ENCODE measurements at places on chromosomes 2 and 18.

DNA sequence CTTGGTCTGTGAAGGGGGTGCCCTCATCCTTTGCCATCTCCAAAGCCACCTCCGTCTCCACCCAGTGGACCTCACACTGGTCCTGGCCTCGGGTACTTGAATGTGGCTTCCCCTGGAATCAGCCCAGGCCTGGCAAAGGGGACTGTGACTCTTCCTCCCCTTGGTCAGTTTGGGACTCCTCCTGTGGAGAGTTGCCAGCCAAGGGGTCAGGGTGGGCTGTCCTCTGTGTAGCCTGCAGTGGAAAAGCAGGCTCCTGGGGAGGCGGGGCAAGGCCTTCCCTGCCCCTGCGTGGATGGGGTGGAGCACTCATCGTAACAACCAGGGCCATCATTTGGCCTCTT is 59.8 kb downstream of the INHBB start:
- H3K36me3 ChIP-seq, result no peaks in the 10 kb centered on the region
- no peak overlapping the region for H3K4me3 ChIP-seq
- DNase-seq, result no peak
- H3K4me1 ChIP-seq, result no peaks in the 10 kb centered on the region

- no peaks in the 10 kb centered on the region for H3K36me3 ChIP-seq
- no peaks in the 10 kb centered on the region for H3K27me3 ChIP-seq
- H3K27ac ChIP-seq, result no peak overlapping the region
- DNase-seq, result no peak
- no peaks in the 10 kb centered on the region for H3K4me1 ChIP-seq
- H3K4me3 ChIP-seq, result no peak overlapping the region
Observed at GRCh38 chr2:132599556-132599955, 70.4 kb downstream of the LYPD1 start.

DNA sequence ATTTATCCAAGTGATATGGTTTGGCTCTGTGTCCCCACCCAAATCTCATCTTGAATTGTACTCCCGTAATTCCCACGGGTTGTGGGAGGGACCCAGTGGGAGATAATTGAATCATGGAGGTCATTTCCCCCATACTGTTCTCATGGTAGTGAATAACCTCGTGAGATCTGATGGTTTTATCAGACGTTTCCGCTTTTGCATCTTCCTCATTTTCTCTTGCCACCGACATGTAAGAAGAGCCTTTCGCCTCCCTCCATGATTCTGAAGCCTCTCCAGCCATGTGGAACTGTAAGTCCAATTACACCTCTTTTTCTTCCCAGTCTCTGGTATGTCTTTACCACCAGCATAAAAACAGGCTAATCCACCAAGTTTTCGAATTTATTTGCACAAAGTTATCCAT is 20.3 kb upstream of the CHST10 start:
- H3K4me3 ChIP-seq, result no peak overlapping the region
- H3K4me1 ChIP-seq, result no peaks in the 10 kb centered on the region
- H3K27ac ChIP-seq, result no peak overlapping the region
- no peak for DNase-seq
- peaks cover 11% of the 10 kb centered on the region for H3K27me3 ChIP-seq

DNA sequence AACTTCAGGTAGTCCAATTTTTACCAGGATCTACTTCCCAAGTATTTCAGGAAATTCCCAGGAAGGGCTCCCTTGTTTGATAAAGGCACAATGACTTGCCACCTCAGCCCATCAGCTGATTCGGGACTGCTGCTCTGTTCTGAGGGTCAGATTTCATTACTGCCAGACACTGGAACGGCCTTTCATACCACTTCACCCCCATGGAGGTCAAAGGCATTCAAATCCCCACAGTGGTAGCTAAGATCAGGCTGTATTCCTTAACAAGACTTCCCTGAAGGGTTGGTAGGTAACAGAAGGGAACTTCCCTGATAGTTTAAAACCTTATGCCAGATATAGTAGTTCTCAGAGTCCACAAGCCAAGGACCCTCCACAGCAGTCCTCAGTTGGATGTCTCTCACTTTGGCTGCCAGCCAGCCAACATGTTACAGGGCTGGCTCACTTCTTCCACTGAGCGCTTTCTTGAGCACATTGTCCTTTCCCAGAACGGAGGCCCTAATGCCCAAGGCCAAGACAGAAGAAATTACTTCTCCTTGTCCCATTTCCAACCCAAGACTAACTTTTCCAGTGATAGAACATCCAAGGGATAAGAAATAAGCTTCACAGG is 40.0 kb upstream of the GLS start:
- no peaks in the 10 kb centered on the region for H3K36me3 ChIP-seq
- no peak for DNase-seq
- H3K27ac ChIP-seq, result no peak overlapping the region
- no peak overlapping the region for H3K4me3 ChIP-seq
- H3K27me3 ChIP-seq, result no peaks in the 10 kb centered on the region

DNA sequence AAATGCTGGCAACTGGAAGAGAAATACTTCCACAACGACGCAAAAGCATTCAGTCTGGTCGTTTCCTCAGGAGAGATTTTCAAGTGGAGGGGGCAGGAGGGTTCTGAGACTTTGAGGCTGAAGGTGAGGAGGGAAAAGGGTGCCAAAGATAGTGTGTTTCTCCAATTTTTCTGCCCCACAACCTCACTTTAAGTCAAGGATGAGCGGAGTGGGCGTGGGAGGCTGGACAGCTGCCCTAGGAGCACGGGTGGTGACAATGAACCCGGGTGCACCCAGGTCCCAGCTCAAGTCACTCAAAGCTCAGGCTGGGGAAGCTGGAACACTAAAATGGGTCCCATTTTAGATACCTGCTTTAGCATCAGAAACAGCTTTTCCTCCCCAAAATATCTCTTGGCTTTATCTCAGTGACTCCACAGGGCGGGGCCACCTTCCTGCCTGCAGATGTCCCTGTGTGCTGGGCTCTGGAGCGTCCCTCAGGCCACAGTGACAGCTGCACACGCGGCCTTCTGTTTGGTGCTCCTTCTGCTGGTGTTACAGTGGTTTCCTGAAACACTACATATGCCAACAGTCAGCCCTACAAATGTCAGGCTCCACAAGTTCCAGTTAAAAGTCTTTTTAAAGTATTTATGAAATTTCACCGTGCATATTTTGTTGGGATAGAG is 1.4 kb upstream of the MBP start:
- peaks cover 7% of the 10 kb centered on the region for H3K4me1 ChIP-seq
- H3K36me3 ChIP-seq, result no peaks in the 10 kb centered on the region
- no peak for DNase-seq
- no peak overlapping the region for H3K27ac ChIP-seq
- H3K27me3 ChIP-seq, result no peaks in the 10 kb centered on the region

GRCh38 chr2:168552450-168552856 is 96.4 kb downstream of the CERS6 start:
- H3K27ac ChIP-seq, result no peak overlapping the region
- H3K27me3 ChIP-seq, result no peaks in the 10 kb centered on the region
- H3K36me3 ChIP-seq, result no peaks in the 10 kb centered on the region
- no peak for DNase-seq
- H3K4me1 ChIP-seq, result no peaks in the 10 kb centered on the region

DNA sequence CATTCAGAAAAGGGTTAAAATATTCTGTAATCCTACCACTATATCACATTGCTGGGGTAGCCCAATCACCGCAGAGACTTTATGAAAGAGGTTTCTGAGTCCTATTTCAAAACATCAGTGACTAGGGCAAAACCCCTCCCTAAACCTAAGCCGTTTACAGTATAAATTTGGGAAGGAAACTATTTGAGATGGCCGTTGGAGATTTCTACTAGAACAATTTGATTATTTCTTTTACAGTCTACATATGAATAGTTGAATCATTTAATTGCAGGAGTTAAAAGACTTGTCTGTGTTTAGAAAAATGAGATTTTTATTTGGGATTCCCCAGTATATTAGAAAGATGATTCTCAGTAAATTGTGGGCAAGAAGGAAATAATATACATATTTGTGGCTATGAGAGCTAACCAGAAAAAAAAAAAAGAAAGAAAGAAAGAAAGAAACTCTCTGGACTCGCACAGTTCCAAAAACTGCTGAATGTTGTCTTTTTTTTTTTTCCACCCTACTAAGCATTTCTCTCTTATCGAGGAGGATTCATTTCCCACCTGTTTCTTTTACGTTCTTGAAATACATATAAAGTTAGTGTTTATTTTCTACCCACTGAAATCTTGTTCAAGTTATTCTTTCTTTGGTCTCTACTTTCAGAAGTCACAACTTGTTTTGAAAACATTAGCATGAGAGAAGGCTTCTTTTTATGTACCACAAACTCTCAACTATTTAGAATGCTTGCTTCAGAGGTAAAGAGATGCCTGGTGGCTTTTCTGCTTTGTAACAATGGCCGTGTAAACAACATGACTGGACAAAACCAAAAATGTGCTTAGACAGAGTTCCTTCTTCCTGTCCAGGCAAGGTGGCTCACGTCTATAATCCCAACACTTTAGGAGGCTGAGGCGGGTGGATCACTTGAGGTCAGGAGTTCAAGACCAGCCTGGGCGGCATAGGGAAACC is 65.9 kb downstream of the BCL2 start:
- H3K36me3 ChIP-seq, result no peaks in the 10 kb centered on the region
- H3K4me3 ChIP-seq, result no peak overlapping the region
- peaks cover 38% of the 10 kb centered on the region for H3K4me1 ChIP-seq
- peak overlapping the region; percentile 90 for H3K27ac ChIP-seq

Measured in SJSA1 (cell line).